MV-4-11 (cell line): ENCODE measurements at places on chromosomes 5 and 9.

DNA sequence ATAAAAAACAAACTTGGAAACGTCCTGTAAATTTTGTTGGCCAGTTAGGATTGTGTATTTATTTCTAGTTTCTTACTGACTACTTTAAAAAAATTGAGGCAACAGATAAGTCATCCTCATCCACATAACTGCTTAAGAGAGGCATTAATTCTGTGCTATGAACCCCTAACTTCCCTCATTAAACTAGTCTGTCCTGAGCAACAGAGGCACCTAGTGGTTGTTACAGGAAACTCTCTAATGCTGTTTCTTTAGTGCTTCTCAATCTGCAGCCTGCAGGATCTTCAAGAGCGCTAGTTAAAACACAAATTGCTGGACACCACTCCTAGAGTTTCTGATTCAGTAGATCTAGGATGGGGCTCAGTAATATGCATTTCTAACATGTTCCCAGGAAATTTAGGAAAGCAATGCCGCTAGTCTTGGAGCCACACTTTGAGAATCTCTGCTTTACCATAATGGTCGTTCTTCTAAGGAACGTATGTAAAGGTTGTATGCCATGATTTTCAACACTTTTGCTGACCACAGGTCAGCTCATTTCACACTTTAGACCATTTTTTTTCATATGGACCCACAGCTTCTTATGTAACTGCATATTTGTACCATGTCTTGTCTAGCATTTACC, 410.1 kb upstream of the SMARCA2 start:
- DNase-seq, result peak; percentile 71

GRCh38 chr9:86043586-86043985, 55.8 kb downstream of the GOLM1 start:
- no peak for DNase-seq

GRCh38 chr5:139468421-139468931, 2.3 kb upstream of the SMIM33 start:
- peak; percentile 82 for DNase-seq

DNA sequence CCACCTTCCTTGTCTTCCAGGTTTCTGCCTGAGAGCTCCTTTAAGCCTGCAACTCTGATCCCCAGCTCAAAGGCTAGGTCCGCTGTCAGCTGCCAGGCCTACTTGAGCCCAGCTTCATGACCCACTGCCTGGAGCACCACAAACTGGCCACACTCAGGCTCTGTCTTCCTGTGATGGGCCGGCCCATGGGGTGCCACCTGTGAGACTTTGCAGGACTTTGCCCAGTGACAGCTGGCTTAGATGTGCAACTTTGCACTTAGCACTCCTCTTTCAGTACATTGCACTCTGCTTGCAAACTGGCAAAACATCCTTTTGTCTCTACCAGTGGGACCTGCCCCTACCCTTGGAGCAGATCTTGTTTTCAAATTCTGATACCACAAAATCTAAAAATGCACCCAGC, 311.5 kb upstream of the PDE4D start:
- no peak for DNase-seq

- DNase-seq, result no peak
These were observed 73.6 kb upstream of the ZNF622 start for GRCh38 chr5:16539169-16539666.

DNA sequence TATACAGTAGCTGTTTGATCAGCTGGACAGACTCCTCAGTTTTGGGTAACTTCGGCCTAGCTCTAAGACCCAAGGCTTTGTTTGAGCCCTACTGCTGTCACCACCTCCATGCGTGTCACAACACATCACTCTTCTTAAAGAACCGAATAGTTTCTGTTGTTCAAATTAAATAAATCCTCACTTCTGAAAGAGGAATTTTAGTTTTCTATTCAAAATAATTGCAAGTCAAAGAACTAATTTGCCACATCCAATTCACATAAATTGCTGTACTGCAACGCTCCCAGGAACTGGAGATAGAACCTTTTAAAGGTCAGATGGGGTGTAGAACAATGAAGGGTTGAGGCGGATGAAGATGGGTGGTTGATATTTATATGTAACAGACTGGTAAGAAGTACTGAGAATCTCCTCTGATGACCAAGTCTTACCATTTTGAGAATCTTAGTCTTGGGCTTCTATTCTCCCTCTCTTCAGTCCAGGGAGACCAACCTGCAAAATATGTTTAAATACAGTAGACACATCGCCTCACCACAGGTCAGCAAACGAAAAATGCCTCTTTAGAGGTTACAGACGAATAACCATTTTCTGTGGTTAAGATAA, 1.6 kb downstream of the NREP start:
- DNase-seq, result no peak

GRCh38 chr5:112692472-112692871, 45.2 kb upstream of the APC start:
- peak; percentile 7 for DNase-seq

DNA sequence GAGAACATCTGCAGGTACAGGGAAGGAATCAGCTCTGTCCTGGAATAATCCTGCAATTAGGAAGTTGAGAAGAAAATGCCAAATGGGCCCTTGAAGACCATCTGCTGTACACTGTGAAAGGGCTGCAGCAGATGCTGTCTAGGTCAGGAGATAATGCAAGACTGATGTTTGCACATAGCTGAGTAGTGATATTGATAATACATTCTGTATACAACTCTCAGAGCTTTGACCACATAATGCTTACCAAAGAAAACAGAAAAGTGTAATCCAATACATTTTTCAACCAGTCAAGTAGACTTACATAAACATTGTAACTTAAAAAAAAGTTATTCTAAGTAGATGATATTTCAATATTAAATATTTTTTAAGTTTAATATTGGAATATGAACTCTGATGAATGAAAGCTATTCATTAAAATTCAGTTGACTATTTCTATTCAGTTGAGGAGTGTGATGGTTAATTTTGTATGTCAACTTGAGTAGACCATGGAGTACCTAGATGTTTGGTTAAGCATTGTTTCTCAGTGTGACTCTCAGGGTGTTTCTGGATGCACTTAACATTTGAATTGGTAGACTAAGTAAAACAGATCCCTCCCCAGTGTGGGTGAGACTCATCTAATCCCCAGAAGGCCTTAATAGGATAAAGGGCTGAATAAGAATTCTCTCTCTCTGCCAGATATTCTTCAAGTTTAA, 380.1 kb upstream of the PRR16 start:
- DNase-seq, result no peak

- no peak for DNase-seq
These were observed 721.3 kb upstream of the SEMA6A start for GRCh38 chr5:117295941-117296340.

- no peak for DNase-seq
These were observed 115.0 kb upstream of the HAND1 start for GRCh38 chr5:154593071-154593470.

- DNase-seq, result no peak
These were observed 224.9 kb downstream of the EBF1 start for GRCh38 chr5:158874792-158875191.

GRCh38 chr5:41414598-41414997, 95.8 kb downstream of the PLCXD3 start:
- no peak for DNase-seq

GRCh38 chr9:136666372-136667213, 3.9 kb downstream of the EGFL7 start:
- no peak for DNase-seq

- no peak for DNase-seq
These were observed 21.0 kb downstream of the PLAC8L1 start for GRCh38 chr5:146084376-146084775.
